ENCODE measurements at places on chromosomes 16 and 17.

DNA sequence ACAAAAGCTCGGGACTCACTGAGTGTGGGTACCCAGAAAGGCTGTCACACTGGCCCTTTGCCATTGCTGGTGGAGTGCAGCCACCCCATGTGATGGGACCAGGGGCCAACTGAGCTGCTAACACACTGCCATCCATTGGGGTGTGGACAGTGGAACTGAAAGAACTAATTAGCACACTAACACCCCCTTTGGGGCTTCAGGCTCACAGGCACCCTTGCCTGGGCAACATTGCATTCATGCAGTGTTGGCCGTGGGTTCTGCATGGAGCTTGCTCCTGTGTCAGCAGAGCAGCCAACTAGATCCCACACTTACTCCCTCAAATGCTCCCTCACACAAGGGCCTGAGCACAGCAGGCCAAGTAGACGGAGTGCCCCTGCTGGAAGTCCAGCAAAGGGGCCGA, 476.0 kb upstream of the ASIC2 start:
- DNase-seq, result no peak

GRCh38 chr17:16919663-16920627, 52.0 kb downstream of the TNFRSF13B start:
- DNase-seq, result no peak

- DNase-seq, result no peak
Observed at GRCh38 chr16:24822974-24823373, 22.8 kb upstream of the SLC5A11 start.

- no peak for DNase-seq
Observed at GRCh38 chr17:75698659-75699058, 22.6 kb upstream of the ITGB4 start.

- no peak for DNase-seq
Observed at GRCh38 chr17:55334285-55334684, 69.5 kb downstream of the HLF start.

Data from NCI-H1105 treated with DMSO at 0.1 percent for 48 hours (cell line).